Urothelium cell line (cell line): ENCODE measurements at places on chromosomes 6 and 20.

DNA sequence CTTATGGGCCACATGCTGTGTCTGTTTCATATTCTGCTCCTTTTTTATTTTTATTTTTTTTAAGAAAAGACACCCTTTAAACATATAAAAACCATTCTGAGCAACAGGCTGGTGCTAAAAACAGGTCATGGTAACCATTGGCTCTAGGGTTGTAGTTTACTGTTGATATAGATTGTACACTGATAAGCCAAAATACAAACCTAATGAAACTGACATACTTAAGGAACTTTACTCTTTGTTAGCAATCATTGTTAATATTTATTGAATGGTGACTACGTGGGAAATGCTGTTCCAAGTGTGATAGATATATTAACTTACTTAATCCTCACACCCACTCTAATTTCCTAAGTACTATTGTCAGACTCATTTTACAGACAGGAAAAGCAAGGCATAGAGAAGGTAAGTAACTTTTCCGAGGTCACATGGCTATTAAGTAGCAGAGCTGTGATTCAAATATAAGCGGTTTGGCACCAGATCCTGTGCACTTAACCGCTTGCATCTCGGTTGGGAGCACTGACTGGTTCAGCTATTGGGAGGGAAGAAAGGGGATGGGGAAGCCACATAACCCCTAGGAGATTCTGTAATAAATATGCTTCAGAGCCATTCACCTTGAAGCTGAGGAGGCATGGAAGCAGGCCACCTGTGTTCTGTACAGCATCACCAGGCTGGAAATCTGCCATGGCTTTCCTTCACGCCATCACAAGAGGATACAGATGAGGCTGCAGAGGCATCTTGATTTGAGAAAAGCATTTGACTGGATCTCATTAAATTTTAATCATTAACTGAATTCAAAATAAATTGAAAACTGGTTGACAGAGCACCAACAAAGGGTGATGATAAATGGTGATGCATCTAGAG, 4.9 kb downstream of the TRAF3IP2 start:
- DNase-seq, result no peak

- DNase-seq, result no peak
Observed at GRCh38 chr20:53800883-53801604, 207.4 kb upstream of the ZNF217 start.

DNA sequence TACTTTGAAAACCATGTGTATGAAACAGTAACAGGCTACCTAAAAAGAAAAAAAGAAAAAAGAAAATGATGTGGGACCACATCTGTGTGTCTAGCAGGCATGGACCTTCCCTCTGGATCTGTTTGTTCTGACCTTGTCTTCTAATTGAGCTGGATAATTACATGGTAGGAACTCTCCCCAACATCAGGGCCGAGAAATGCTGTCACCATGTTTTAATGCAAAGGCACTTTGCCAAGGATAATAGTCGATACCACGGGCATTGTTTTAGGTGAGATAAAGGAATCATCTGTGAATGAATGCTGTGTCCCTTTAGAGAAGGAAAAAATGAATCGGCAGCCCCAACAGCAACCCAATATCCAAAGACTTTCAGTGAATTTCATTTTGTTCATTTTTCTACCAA, 149.1 kb downstream of the ZDHHC14 start:
- DNase-seq, result no peak

GRCh38 chr20:48420176-48420575, 407.6 kb downstream of the PREX1 start:
- no peak for DNase-seq

GRCh38 chr6:140105857-140106256, 731.4 kb upstream of the CITED2 start:
- DNase-seq, result peak; percentile 17

GRCh38 chr20:52683761-52684160, 288.4 kb upstream of the TSHZ2 start:
- no peak for DNase-seq

GRCh38 chr6:168037242-168037641, 39.8 kb downstream of the KIF25 start:
- peak; percentile 62 for DNase-seq

DNA sequence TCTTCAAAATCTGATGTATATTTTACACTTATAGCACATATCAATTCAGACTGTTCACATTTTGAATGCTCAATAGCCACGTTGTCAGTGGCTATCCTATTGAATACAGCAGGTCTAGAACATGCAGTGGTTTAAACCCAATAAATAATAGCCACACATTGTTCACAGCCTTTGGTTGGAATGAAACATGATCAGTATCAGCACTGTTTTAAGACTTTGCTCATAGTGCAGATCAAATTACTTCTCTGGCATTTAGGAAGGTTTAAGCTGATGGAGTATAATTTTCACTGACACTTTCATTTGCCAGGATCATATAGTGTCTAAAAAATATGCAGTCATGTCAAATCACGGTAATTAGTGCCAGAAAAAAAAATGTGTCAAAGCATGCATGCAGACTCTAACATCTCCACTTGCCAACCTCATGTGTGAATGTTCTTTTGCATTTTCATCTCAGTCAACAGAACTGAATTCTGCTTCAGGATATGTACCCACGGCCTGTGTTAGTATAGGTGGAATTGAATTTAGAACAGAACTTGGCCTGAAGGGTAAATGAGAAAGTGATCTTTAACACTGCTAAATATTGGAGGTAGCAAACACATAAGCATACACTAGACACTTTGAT, 184.1 kb downstream of the SLC24A3 start:
- DNase-seq, result no peak

- no peak for DNase-seq
Observed at GRCh38 chr20:57633945-57634491, 13.8 kb upstream of the ZBP1 start.

GRCh38 chr6:157768863-157769551, 54.0 kb upstream of the SNX9 start:
- no peak for DNase-seq

DNA sequence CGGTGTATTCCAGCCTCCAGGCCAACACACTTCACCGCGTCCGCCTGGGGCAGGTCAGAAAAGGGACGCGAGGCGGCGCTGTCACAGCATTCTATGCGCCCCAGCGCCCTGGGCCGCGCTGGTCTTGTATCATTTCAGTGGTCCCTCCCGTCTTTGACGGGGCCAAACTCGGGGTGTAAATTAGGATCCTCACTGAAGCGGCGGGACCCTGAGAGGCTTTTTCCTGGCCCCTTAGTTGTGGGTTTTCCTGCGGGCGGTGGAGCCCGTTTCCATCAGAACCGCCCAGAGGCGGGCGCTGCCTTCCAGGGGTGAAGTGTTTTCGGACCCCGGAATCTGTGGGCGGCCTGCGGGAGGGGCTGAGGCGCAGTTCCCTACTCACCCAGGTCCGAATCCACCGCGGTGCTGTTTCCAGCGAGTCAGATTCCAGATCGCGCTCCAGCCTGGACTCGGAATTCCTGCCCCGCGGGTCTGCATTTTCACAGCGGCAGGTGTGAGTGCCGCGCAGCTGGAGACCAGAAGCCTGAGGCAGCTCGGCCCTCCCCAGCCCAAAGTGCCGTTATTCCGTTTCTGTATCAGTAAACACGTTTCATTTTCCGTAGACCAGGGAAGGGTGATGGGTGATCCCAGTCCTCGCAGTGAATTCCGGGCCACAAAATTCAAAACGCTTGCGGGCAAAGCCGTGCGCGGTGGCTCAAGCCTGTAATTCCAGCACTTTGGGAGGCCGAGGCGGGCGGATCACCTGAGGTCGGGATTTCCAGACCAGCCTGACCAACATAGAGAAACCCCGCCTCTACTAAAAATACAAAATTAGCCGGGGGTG, 3.9 kb upstream of the MICB start:
- DNase-seq, result peak; percentile 75

DNA sequence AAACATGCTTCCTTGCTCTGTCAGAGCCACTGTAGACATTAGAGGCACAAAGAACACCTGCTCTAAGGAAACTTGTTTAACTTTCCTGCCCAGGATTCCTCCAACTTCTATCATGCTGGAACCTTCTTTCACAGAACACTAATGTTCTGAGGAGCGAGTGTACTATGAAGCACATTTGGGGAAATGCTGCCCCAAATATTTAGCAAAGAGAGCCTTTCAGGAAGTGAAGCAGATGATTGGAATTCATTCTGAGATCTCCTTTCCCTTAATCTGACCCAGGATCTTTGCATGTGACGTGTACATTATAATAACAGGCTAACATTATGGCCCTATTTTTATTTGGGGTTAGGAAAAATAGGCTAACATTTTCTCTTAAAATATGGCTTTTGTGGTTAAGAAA, 21.0 kb upstream of the FYN start:
- DNase-seq, result no peak

DNA sequence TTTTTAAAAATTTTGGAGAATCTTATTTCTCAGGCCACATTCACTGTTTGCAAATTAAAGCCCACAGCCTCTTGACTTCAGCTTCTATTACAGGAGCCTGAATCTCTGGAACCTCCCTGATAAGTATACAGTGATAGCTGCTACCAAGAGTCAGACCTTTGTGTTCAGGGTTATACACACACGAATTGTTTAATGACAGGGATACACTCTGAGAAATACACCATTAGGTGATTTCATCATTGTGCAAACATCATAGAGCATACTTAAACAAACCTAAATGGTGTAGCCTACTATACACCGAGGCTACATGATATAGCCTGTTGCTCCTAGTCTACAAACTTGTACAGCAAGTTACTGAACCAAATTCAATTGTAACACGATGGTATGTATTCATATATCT, 473.9 kb downstream of the PKHD1 start:
- no peak for DNase-seq

DNA sequence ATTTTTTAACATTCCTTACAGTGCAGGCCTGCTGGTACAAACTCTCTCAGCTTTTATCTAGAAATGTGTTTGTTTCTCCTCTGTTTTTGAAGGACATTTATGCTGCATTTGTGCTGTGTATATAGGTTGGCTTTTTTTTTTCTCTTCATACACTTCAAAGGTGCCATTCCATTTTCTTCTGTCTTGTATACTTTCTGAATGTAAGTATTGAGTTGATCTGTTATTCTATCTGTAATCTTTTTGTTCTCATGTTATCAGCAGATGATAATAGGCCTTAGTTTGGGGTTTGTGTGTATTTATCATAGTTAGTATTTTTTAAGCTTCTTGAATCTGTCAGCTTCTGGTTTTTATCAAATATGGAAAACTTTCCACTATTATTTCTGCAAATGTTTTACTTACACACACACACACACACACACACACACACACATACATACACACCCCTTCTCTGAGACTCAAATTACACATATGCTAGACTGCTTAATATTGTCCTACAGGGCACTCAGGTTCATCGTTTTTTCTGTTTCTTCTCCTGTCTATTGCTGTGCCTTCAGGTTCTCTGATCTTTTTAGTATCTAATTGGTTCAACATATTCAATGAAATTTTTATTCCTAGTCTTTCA, 74.6 kb downstream of the RPP40 start:
- no peak for DNase-seq

GRCh38 chr6:96276856-96277255, 244.8 kb upstream of the UFL1 start:
- no peak for DNase-seq

GRCh38 chr6:158629367-158630221, 14.9 kb downstream of the DYNLT1 start:
- no peak for DNase-seq

- DNase-seq, result no peak
Observed at GRCh38 chr6:148533309-148534107, 190.9 kb downstream of the SASH1 start.

DNA sequence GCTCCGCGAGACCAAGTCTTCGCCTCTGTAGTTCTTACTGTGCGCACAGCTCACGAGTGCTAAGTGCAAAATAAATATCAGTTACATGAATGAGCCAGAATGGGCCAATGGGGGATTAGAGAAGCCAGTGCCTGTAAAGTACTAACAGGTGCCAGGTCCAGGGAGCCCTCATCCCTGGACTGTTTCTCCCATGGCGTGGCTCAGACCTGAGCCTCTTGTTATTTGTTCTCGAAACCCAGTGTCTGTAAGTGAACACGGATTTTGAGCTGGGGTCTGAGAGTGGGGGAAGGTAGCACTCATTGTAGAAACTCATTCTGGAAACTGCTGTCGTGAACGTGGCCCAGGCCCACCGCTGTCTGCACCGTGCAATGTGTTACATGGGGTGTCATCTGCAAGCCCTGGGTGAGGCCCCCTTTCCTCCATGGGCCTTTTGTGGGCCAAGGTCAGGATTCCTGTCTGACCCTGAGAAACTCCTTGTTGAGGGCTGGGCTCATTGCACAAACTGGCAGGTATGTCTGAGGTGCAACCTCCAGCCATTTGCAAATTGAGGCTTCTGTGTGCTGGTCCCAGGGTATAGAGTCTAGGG, 154.7 kb downstream of the SYCP2 start:
- DNase-seq, result no peak

DNA sequence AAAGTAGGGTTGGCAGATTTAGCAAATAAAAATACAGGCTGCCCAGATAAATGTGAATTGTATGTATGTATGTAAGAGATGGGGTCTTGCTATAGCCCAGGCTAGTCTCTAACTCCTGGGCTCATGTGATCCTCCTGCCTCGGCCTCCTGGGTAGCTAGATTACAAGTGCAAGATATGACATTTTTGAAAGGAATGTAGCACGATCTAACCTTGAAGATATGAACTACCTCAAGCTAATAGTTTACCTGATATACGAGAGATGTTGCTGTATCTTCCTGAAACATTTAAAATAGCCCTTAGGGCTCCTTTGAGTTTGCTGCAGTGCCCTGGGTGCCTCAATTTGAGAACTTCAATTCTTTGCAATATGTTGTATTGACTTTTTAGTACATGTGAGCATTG, 42.1 kb downstream of the AFG1L start:
- DNase-seq, result no peak

GRCh38 chr20:57579898-57580447, 19.1 kb downstream of the PCK1 start:
- DNase-seq, result peak; percentile 59

DNA sequence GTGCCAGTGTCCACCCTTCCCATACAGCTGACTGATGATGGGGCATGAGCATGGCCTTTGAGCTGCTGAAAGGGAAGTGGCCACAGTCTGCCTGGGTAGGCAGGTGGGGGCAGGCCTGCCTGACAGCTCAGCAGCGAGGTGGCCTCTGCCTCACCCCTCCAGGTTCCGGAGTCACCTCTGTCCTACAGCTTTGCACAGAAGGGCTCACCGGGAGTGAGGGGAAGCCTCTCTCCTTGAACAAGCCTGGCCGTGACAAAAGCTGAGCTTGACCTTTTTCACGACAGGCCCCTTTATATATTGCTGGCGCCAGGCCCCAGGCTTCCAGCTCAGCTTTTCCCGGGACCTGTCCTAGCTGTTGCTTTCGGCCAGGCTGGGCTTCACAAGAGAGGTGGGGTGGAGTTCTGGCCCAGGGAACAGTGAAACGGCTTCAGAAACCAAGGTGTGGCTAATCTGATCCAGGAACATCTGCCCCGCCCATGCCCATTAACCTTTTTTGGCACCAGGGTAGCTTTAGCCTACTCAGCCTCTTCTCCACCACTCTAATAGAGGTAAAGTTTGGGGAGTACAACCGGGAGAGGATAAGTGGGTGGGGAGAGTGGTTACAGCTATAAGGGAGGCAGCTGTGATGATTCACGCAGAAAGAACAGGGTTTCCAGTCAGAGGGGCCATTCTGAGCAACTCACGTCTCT, 42.9 kb downstream of the C6orf132 start:
- DNase-seq, result peak; percentile 66

DNA sequence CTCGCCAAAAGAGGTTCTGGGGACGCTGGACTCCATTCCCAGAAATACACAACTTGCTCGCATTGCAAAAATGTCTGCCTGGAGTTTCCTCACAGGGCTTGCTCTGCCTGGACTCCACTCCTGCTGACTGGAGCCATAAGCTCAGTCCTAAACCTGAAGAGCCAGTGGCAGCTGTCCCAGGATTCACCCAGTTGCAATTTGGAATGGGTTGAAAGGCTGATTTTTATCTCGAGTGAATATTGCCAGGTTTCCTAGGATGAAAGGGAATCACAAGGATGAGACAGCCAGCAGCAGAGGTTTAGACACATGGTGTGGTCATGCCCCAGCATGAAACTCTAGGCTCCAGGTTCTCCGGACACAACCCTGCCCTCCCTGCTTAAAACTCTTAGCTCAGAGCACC, 223.3 kb downstream of the BMP7 start:
- DNase-seq, result no peak
